ENCODE measurements at places on chromosomes 11 and 22.

- DNase-seq: peak; percentile 66
Measured at GRCh38 chr11:64868904-64869570, 9.4 kb downstream of the EHD1 start.

- DNase-seq: no peak
Measured at GRCh38 chr11:110984693-110985092, 260.8 kb upstream of the POU2AF2 start.

DNA sequence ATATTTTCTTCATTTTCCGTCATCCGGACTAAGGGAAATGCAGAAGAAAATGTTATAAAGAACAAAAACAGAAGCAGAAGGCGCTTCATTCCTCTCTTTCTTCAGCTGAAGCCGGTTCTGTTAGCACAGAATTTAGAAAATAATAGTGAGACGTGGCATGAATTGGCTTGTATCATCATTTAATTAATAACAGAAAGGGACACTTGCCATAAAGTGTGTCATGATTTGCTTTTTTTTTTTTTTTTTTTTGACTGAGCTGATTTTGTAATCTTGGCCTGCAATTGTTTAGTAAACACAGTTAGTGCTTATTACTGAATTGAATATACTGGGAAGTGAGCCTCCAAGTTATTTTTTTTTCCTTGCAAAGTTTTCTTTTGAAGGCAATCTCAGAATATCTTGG lies at the start of gene MMP27:
MMP27 (minus strand) TSS at position 144 of the 400 bp plus-strand sequence; CDS start at position 89, 55 bp downstream.
- no peak for DNase-seq

DNA sequence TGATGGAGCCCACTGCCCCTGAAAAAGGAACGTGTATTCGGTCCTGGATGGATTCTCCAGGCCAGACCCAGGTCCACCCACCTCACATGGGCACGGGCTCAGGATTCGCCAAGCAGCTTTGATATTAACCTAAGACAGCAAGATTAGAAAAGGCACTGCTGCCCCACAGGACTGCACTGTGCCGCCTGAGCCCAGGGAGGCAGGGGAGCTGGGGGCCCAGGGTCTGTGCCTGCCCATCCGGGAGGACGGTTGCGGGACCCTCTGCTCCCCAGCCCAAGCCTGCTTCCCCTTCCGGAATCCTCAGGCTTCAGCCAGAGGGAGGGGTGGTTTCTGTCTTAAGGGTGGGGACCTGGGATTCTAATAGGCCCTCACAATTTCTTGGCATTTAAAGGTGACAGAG lies 13.5 kb upstream of the VSIG10L2 start:
- DNase-seq: no peak

- peak; percentile 12 for DNase-seq
Measured at GRCh38 chr11:1303973-1304372, 5.5 kb downstream of the TOLLIP start.

DNA sequence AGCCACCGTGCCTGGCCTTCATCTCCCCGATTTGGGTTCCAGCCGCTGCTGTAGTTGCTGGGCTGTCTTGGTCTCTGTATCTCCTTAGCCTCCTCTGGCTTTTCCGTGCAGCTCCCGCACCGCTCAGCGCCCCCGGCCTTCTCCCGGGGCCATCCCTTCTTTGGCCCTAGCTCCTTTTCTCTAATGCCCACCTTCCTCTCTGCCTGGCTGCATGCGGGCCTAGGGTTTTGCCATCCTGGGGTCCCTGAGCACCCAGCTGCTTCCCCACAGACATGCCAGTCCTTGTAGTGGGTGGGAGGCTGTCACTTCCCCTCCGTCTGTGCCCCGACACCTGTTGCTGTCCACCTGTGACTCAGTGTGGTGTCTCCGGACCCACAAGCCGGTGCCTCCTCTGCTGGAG lies 36.4 kb downstream of the KCNJ4 start:
- DNase-seq: peak; percentile 37

- DNase-seq: no peak
Measured at GRCh38 chr11:114156131-114156581, 96.6 kb downstream of the ZBTB16 start.

DNA sequence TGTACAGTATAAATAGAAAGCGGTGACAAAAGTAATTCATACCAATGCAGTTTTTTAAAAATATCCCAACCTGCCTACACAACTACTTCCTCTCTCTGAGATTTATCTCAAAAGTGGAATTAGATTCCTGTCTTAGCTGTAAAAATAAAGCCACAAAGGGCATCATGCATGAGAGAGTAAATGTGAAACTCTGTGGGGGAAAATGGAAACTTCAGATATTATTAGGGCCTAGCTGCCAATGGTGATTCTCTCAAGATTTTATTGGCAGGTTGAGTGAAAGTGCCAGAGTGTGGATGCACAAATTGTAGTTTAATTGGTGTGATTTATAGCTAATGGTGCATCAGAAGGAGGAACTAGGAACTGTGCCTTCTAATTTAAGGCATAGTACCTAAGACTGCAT lies 356.9 kb upstream of the CCDC90B start:
- DNase-seq: no peak

DNA sequence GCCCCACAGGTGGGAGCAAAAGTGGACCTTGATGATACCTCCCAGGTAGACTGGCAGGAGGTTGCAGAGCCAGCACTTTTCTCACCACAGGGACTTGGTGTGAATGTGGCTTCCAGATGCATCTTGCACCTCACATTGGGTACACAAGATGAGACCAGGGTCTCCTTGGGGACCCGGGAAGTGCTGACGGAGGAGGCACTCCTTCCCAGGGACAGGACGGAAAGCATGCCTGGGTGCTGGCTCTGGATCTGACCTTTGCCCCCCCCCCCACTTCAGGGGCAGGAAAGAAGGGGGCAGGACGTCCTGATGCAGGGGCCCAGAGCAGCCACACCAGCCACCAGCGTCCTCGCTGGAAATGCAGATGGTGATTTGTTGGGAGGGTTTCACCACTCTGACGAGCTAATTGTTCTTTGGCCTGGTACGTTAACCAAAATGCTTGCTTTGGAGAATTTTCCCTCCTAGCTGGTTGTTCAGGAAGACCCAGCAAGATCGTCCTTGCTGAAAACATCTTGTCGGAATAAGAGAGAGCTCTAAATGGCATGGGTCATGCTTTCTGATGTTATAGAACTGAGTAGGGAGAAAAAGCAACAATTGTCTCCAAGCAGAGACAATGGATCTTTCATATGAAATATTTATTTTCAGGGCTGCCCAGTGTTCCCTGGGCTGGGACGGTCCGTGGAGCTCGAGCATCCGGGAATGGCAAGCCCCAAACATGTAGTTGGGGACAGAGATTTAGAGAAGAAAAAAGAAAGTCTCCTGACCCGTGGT lies 74.4 kb upstream of the PPARA start:
- DNase-seq: no peak

- DNase-seq: no peak
Measured at GRCh38 chr11:44813401-44813800, 86.6 kb downstream of the TSPAN18 start.

DNA sequence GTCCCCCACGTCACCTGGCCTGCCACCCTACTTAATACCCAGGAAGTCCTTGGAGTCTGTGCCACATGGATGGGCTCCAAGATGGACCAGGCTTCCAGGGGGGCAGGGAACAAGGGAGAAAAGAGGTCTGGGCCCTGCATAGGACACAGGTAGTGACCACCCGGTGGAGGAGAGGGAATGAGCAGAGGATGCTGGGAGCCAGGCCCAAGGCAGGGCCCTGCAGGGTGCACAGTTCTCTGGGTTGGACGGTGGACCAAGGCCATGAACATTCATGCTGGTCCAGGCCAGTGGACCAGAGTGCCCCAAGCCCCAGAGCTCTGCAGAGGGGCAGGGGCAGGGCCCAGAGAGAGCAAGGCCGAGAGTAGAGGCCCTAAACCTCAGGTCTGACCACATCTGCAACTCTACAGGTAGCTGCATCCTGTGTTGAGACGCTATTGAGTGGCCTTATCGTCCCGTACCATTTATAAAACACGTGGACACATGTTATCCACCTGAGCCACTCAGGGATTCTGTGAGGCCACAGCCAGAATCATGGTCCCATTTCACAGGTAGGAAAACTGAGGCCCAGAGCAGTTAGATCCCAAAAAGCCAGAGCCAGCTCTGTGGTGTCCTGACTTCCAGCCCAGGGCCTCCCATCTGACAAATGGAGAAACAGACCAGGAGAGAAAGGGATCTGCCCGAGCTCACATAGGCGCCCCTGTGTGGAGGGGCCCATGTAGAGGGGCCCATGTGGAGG lies 46.4 kb downstream of the IGLL5 start:
- no peak for DNase-seq

All from right forelimb (tissue), 1 donor.